ENCODE measurements at places on chromosomes 7 and 10.
A peak's percentile ranks its signal among the peaks of the same experiment; 100 is the strongest.

DNA sequence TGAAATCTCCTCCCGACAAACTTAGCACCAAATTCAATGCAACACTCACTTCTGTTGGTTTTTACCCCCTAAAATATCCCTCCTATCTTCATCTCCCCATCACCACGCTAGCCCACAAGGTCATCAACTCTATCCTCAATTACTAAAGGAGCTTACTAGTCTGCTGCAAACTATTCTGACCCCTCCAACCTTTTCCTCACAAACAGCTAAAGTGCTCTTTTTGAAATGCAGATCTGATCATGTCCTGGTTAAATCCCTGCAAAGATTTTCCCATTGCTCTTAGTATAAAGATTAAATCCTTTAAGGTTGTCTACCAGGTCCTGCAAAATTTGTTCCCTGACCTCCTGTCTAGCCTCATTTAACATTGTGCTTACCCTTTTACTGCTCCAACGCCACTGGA lies 8.6 kb downstream of the SGCE start:
- no peak for DNase-seq

- no peak for DNase-seq
Measured at GRCh38 chr7:20438694-20439376, 108.1 kb downstream of the ITGB8 start.

- no peak for DNase-seq
Measured at GRCh38 chr10:73433538-73433867, at the start of gene MSS51. Gene MSS51, minus strand, starts transcription at chr10:73433561. Its CDS starts 5,277 bp downstream, at chr10:73428284.

- no peak for DNase-seq
Measured at GRCh38 chr10:63266391-63267316, 133.5 kb downstream of the NRBF2 start.

- DNase-seq: peak; percentile 6
Measured at GRCh38 chr7:159121068-159121467, 23.6 kb downstream of the VIPR2 start.

- no peak for DNase-seq
Measured at GRCh38 chr7:95859429-95859828, 87.1 kb downstream of the DYNC1I1 start.

GRCh38 chr7:35254496-35255442 lies 869 bp upstream of the TBX20 start:
- no peak for DNase-seq

DNA sequence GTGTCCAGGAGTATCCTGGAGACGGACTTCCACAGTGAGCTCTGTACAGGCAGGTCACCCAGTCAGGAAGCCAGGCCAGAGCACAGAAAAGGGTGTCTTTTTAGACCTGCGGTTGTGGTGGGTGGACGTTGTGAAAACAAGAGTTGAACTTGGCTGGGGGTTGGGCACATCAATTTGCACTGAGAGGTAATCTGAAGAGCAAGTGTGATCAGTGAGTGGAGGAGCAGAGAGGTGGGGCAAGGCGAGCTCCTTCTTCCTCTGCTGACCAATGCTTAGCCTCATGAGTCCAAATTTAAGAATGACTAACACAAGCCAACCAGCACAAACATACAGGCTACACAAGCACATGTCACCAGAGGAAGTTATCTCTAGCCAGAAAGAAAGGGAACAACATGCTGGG lies 310.8 kb downstream of the TCERG1L start:
- DNase-seq: no peak

DNA sequence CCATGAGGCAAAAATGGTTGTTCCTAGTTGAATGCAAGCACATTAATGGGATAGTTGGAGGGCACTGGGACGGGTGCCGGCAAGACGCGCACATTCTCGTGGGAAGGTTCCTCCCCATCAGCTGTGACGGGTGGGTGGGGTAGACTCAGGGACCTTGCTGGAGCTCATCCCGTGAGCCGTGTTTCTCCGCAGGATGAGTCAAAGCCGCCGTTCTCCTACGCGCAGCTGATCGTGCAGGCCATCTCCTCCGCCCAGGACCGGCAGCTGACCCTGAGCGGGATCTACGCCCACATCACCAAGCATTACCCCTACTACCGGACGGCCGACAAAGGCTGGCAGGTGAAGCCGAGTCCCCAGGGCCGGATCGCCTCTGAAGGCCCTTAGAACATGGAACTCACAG lies 20.4 kb upstream of the AP5Z1 start:
- no peak for DNase-seq

GRCh38 chr7:49850921-49851613 lies 77.6 kb downstream of the VWC2 start:
- no peak for DNase-seq

DNA sequence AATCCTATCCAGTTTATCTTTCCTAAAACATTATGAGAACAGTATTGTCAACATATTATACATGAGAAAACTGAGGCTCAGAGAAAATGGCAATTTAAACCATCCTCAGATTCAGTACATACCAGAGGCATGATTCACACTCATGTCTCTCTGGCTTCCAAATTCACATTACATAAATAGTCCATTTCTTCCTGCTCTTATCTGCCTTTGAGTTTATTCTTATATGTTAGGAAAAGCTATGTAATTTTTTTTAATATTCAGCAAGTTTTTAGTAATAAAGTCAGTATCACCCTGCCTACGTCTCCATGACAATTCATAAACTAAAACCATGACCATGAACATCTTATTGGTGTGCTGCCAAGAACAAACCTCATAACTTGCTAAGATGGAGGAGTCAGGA lies 1260.2 kb upstream of the SORCS1 start:
- DNase-seq: no peak

GRCh38 chr7:75889826-75890225 lies 11.0 kb downstream of the RHBDD2 start:
- DNase-seq: no peak

- no peak for DNase-seq
Measured at GRCh38 chr10:101492205-101492604, 95.9 kb downstream of the POLL start.

GRCh38 chr10:30709700-30710358 lies 80.3 kb upstream of the LYZL2 start:
- DNase-seq: no peak

Data from activated naive CD8-positive, alpha-beta T cell treated with anti-CD3 and anti-CD28 coated beads, Interleukin-2, amount 10 ng/mL, durations not matched to agents 7 days and 5 days (primary cell).